Activated CD4-positive, alpha-beta T cell treated with anti-CD3 and anti-CD28 coated beads for 36 hours (primary cell): ENCODE measurements at places on chromosomes 11 and 22. TPM values are rescaled to one million over a fixed set of nuclear protein-coding genes. Genes with fewer than 3 reads are reported as not detected.

OR8D4 gene
- not detected for total RNA-seq

RFPL1 gene
- total RNA-seq, result not detected

PTPRCAP gene
- total RNA-seq, result 80.1 TPM

OR51B2 gene
- not detected for total RNA-seq

DNA sequence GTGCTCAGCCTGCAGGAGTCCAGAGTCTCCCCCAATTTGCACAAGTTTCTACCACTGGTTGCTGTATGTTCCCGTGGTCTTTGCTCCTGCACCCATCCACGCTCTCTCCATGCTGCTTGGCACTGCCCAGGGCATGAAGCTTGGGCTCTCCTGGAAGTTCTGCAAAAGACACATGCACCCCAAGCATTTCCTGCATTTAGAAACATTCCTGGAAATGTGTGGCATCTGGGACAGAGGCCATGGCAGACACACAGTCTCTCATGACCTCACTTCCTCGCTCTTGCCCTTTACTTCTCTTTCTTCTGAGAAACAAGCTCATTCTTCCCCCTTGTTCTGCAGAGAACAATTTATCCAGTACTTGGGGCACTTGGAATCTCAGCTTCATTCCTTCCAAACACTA lies 489.5 kb downstream of the BUD13 start:
- no peak for DNase-seq
- H3K36me3 ChIP-seq, result no peaks in the 10 kb centered on the region
- no peak overlapping the region for H3K4me3 ChIP-seq
- no peak overlapping the region for H3K27ac ChIP-seq

GRCh38 chr11:11409901-11410300 lies 56.9 kb upstream of the CSNK2A3 start:
- H3K4me3 ChIP-seq, result no peak overlapping the region
- H3K27me3 ChIP-seq, result peaks cover 4% of the 10 kb centered on the region
- H3K4me1 ChIP-seq, result no peaks in the 10 kb centered on the region
- no peak for DNase-seq

DNA sequence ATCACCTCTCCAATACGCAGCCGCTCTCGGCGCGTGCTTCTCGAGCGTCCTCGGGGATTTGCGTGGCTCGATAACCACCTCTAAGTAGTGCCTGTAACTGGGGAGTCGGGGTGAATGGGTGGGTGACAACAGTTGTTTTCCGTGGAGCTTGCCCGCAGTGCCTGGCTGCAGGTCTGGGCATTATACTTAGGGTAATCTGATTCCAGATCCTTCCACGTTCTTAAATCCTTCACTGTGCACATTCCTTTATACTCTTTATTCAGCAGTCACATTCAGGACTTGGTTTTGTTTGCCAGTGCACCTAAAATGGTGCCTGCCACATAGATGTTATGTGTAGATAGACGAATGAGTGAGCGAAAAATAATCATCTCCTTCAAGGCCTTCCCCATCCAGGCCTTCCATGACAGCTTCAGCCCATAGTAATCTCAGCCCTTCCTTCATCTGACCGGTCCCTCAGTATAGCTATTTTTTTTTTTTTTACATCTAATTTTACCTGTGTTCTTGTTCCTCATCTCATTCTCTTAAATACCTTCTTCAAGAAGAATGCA lies 602 bp downstream of the NAT10 start:
- H3K4me1 ChIP-seq, result peaks cover 57% of the 10 kb centered on the region
- no peak for DNase-seq
- peak overlapping the region; percentile 99 for H3K27ac ChIP-seq
- no peaks in the 10 kb centered on the region for H3K27me3 ChIP-seq

DNA sequence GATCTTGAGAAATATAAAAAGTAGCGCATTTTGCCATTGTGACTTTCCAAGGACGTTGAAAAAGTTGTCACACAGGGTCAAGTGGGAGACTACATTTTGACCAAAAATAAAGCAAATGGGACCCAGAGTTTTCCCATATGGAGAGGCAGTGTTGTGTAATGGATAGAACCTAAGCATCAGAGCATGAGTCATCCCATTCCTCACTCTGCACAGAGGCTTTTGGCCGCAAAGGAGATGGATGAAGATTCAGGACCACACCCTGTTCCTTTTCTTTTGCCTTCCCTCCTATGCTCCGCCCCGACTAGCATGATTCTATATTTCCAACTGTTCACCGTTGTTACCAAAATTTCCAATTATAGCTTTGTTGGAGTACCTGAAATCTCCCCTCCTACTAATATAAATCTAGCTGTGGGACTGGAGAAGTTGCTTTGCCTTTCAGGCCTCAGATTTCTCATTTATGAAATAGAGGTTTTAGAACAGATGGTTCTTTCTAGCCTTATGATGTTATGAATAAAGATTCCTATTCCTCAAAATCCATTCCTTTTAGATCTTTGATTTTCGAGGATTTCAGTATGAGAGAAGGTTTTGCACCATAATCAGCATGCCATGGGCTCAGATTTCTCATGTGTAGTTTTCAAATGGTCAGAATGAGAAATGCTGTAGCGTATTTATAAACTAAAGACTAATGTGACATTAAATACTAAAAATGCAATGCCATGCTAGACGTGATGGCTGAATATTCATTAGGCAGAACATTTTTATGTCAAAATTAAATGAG lies 921.9 kb upstream of the TENM4 start:
- H3K27ac ChIP-seq, result no peak overlapping the region
- H3K36me3 ChIP-seq, result no peaks in the 10 kb centered on the region
- DNase-seq, result no peak
- H3K27me3 ChIP-seq, result no peaks in the 10 kb centered on the region
- no peaks in the 10 kb centered on the region for H3K4me1 ChIP-seq

GRCh38 chr22:27003297-27003696 lies 345.9 kb downstream of the MIAT start:
- no peak overlapping the region for H3K4me3 ChIP-seq
- no peak overlapping the region for H3K27ac ChIP-seq
- H3K27me3 ChIP-seq, result no peaks in the 10 kb centered on the region
- DNase-seq, result no peak

DNA sequence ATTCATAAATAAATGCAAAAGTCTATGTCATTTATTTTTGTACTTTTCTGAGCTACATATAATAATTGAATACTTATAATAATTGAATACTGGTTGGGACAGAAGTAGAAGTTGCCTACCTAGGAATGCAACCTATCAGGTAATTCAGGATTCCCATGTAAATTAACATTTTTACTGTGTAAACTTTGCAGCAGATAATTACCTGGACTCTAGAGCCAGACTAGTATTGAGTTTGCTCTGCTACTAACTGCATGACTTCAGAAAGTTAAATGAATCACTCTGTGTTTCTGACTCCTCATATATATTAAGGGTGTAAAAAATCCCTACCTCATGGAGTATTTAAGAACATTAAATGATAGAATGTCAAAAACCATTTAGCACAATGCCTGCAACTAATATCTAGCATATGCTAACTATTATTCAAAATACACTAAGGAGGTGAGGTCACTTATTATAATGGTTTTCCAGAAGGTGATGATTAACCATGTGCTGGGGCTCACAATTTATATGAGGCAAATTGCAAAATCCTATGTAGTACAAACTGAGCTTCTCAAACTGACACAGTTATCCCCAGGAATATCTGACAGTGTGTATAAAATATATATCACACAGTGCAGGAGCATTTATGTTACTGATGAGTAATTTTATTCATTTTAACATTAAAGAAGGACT lies 138.1 kb upstream of the ANO3 start:
- no peaks in the 10 kb centered on the region for H3K27me3 ChIP-seq
- no peak overlapping the region for H3K27ac ChIP-seq
- no peaks in the 10 kb centered on the region for H3K4me1 ChIP-seq
- no peak overlapping the region for H3K4me3 ChIP-seq

- no peak for DNase-seq
- H3K4me3 ChIP-seq, result no peak overlapping the region
- no peaks in the 10 kb centered on the region for H3K4me1 ChIP-seq
- H3K27ac ChIP-seq, result no peak overlapping the region
- no peaks in the 10 kb centered on the region for H3K27me3 ChIP-seq
- no peaks in the 10 kb centered on the region for H3K36me3 ChIP-seq
These were observed 199.8 kb downstream of the MIAT start for GRCh38 chr22:26857169-26857568.

DNA sequence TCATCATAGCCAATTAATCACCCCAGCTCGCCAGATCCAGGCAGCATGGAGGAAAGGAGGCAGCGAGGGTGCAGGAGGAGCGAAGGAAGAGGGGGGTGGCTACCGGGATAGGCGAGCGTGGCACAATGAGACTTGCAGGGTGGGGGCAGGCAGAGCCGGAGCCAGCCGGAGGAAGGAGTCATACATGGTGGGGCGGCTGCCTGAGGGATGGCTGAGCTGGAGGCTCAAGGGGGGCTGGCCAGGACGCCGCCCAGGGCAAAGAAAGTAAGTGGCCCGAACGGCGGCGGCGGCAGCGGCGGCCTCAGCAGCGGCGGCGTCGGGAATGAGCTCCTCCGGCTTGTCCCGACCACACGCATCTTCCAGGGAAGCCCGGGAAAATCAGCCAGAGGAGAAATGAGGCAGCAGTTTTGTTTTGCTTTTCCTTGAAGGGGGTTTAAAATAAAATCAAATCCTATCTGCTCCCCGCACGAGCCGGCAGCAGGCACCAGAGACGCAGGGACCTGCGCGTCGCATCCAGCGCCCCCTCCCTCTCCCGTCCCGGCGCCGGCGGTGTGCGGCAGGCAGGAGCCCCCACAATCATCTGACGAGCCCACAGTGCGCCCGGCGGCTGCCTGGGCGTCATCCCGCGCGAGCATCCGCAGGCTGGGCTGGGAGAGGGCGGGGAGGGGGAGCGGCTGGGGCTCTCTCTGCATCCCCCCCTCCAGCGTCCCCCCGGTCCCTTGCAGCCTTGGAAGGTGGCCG lies 263.6 kb downstream of the CTTN start:
- H3K4me3 ChIP-seq, result no peak overlapping the region
- no peak for DNase-seq
- H3K27me3 ChIP-seq, result peaks cover 32% of the 10 kb centered on the region
- H3K36me3 ChIP-seq, result no peaks in the 10 kb centered on the region

GRCh38 chr11:87545858-87546257 lies 508.1 kb downstream of the TMEM135 start:
- H3K27ac ChIP-seq, result no peak overlapping the region
- no peak for DNase-seq
- no peaks in the 10 kb centered on the region for H3K27me3 ChIP-seq
- no peaks in the 10 kb centered on the region for H3K36me3 ChIP-seq
- H3K4me1 ChIP-seq, result no peaks in the 10 kb centered on the region

DNA sequence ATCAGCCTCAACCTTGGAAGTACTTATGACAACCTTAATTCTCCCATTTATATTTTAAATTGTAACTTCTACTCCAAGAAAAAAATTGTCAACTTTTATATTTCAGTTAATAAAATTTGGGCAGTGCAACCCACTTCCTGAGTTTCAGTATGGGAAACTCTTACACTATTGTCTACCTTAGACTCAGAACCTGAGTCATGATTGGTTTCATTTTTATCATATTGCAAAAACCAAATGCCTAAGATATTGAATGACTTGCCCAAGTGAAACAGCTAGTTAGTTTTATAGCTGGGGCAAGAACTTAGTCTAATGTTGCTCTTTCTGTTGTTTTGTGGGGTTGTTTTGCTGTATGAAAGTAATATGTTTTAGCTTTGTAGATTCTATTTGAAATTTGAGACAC lies 334.0 kb upstream of the ARHGAP42 start:
- DNase-seq, result no peak
- H3K36me3 ChIP-seq, result no peaks in the 10 kb centered on the region
- no peak overlapping the region for H3K27ac ChIP-seq
- no peaks in the 10 kb centered on the region for H3K27me3 ChIP-seq
- no peaks in the 10 kb centered on the region for H3K4me1 ChIP-seq
- H3K4me3 ChIP-seq, result no peak overlapping the region

DNA sequence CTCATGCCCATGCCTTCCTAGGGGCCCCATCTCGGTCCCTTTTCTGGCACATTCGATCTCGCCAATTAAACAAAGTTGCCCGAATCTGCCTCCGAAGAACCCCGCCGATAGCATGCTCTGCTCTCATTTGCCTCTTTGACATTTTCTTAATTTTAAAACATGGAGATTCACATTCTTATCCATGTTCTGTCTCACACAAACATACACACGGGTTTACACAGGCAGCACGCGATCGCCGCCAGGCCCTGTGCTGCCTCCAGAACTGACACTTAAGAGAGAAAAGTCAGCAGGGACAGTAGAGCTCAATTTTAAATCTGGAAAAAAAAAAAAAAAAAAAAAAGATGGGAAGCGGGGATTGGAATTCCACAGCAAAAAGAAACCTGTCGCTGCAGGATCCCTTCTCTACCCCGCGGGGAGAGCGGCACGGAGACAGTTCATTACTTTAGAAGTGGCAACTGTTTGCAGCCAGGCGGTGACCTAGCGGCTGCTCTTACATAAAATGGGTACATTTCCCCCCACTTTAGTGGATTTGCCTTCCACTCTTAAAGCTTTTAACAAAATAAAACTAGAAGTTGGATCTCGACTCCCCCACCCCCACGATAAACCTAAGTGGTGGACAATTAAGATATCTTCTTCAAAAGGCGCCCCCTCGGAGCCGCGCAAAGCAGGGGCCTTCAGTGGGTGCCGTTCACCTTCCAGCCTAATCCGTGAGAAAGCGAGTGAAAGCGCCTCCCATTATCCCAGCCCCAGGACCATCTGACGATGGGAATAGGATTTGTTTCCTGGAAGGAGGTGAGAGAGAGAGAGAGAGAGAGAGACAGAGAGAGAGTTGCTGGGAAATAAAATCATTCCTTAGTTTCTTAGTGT lies 13.7 kb downstream of the PAX6 start:
- H3K27ac ChIP-seq, result no peak overlapping the region
- no peak for DNase-seq
- no peak overlapping the region for H3K4me3 ChIP-seq
- peaks cover 6% of the 10 kb centered on the region for H3K36me3 ChIP-seq
- H3K27me3 ChIP-seq, result peaks cover 69% of the 10 kb centered on the region

DNA sequence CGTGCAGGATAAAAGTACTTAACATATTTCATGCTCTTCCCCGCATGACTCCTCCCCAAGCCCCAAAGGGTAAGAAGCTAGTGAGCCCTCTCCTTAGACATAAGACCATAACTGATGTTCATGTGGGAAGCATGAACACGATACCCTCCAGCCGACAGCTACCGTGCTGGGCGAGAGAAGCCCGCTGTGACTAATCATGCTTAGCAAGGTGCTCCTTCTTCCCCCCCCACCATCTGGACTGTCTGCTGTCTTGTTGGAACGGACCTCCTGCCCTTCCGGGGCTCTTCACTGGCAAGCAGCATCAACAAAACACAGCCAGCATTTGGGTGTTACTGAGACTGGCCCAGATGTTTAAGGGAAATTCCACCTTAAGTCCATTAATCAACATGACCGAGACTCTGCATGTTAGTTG lies 200.6 kb downstream of the DBX1 start:
- no peaks in the 10 kb centered on the region for H3K36me3 ChIP-seq
- no peak for DNase-seq
- no peak overlapping the region for H3K4me3 ChIP-seq
- peaks cover 8% of the 10 kb centered on the region for H3K4me1 ChIP-seq

GRCh38 chr11:73314117-73314961 lies 6.3 kb downstream of the ARHGEF17 start:
- H3K27me3 ChIP-seq, result no peaks in the 10 kb centered on the region
- no peak overlapping the region for H3K4me3 ChIP-seq
- DNase-seq, result no peak
- no peak overlapping the region for H3K27ac ChIP-seq
- no peaks in the 10 kb centered on the region for H3K4me1 ChIP-seq
